ENCODE measurements at places on chromosomes 16 and 17.

DNA sequence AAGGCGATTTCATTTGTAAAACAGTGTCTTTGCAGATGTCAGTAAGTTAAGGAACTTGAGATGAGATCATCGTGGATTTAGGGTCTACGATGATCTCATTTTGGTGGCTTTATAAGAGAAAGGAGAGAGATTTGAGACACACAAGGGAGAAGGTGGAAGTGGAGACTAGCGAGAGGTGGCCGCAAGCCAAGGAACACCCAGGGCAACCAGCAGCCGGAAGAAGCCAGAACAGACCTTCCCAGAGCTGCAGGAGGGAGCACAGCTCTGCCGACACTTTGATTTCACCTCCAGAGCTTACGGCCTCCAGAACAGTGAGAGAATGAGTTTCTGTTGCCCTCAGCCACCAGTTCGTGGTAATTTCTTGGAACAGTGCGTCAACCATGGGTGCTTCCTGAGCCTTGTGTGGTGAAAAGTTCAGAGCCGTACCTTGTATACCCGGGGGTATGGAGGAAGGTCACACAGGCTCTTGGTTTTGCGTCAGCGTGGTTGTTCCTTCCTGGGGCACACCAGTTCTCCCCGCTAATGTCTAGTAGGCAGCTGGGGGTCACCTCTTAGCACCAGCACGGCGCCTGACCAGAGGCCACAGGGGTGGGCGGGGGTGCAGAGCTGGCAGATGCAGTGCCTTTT lies 12.9 kb upstream of the SEC14L1 start:
- DNase-seq, result peak; percentile 59

DNA sequence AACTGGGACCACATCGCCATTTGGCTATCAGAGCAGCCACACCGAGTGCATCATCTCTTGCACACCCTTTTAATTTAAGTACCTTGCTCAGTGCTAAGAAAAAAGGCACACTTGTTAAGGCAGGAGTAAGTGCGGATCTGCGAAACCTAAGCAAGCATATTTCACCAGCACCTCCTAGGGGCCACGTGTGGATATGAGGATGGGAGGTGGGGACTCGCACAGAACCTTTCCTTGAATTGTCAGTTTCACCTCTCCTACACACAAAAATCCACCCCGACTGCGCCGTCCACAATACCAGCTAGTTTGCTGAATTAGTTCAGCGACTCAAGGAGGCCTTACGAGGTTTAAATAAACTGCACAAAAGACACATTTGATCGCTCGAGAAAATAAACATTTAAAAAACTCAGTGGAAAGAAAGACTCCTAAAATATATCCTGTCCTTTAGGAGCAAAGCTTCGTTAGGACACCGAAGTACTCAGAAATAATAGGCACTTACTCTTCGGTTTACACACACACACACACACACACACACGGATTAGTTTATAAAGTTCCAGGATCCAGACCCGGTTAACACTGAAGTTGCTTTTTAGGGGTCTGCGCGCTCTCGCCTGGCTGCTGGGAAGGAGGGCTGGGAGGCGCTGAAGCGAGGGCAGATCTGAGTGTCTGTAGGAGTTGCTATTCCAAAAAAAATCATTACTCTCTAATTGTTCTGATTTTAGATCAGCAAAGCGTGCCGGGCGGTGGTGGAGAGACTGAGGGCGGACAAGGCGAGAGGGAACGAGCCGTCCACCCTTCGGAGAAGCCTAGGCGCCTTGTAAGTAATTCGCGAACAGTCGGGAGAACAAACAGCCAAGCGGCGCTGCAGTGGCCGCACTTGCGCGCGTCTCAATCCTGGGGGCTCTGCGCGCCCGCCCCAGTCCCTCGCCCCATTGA lies 1.0 kb upstream of the KCNJ2 start:
- no peak for DNase-seq

DNA sequence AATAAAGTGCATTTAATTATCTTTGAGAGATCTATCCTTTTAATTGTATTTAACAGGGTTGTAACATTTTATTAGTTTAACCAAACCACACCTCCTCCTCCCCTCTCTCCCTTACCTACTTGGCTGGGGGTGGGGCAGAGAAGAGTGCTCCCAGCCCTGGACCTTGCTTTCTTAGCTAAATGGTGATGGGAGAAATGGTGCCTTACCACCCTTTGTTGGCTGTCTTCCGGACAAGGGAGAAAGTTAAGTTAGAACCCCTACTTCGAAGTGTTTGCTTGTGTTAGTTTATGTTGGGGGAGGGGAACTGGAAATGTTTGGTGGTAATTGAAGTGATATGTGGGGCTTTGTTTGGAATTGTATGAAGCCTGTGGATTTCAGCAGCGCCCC lies 3.9 kb downstream of the FZD2 start:
- DNase-seq, result no peak

DNA sequence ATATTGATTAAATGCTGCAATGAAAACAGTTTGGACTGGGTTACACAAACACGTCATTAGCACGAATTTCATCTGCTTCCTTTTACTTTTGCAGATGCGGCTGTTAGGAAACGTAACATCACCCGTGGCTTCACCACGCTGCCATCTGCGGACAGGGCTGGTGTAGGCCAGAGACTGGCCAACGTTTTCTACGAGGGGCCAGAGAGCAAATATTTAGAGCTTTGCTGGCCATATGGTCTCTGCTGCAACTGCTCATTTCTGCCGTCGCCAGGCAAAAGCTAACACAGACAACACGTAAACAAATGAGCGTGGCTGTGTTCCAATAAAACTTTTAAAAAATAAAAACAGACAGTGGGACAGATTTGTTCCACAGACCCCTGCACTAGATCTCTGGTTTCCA lies 96.6 kb downstream of the ENGASE start:
- DNase-seq, result no peak

All from T-helper 17 cell (primary cell).